ENCODE measurements at places on chromosomes 1 and 21. TPM values are rescaled to one million over a fixed set of nuclear protein-coding genes. Genes with fewer than 3 reads are reported as not detected.

The IFI44L gene
- 2.3 TPM for total RNA-seq

The VWA5B1 gene
- total RNA-seq = not detected

The TIE1 gene
- total RNA-seq = 3.8 TPM

The LCE3B gene
- not detected for total RNA-seq

The WNT2B gene
- 0.18 TPM for total RNA-seq

The FAM151A gene
- total RNA-seq = not detected

The PLA2G2D gene
- not detected for total RNA-seq

The OR2M7 gene
- total RNA-seq = not detected

The GALNT2 gene
- total RNA-seq = 172 TPM

The CLCA2 gene
- total RNA-seq = 0.16 TPM

The DIO1 gene
- not detected for total RNA-seq

The PRDM16 gene
- total RNA-seq = 4.2 TPM

The IL19 gene
- total RNA-seq = not detected

The LIN28A gene
- total RNA-seq = not detected

The FCRL4 gene
- not detected for total RNA-seq

The ASPM gene
- 6.1 TPM for total RNA-seq

The NPHS2 gene
- not detected for total RNA-seq

The POFUT2 gene
- total RNA-seq = 51.5 TPM

The TEDDM1 gene
- not detected for total RNA-seq

The OR6K2 gene
- not detected for total RNA-seq

The A3GALT2 gene
- total RNA-seq = not detected

The TMEM125 gene
- not detected for total RNA-seq

The PPIAL4G gene
- total RNA-seq = not detected

The AK2 gene
- total RNA-seq = 152 TPM

The GOLPH3L gene
- total RNA-seq = 12.8 TPM

The ACOT11 gene
- 0.32 TPM for total RNA-seq

The FAM163A gene
- total RNA-seq = not detected

The OR2L3 gene
- not detected for total RNA-seq

The RGL1 gene
- 23.0 TPM for total RNA-seq

The KCNJ9 gene
- not detected for total RNA-seq

The MPZ gene
- 0.90 TPM for total RNA-seq

The LRRC53 gene
- not detected for total RNA-seq

The MATN1 gene
- total RNA-seq = not detected

The SLC9C2 gene
- 2.7 TPM for total RNA-seq

The PADI2 gene
- total RNA-seq = not detected

The LCA5L gene
- not detected for total RNA-seq

The SLAMF6 gene
- total RNA-seq = not detected

The BCL10 gene
- 23.1 TPM for total RNA-seq

The IRF6 gene
- total RNA-seq = 0.32 TPM

The REN gene
- total RNA-seq = not detected

The CYP4A22 gene
- not detected for total RNA-seq

The ADAMTS5 gene
- 1.1 TPM for total RNA-seq

The PLPP3 gene
- total RNA-seq = 167 TPM

The SMG5 gene
- total RNA-seq = 39.7 TPM

The CR2 gene
- not detected for total RNA-seq

The GBP7 gene
- not detected for total RNA-seq

The BSND gene
- not detected for total RNA-seq

The SPRR2F gene
- not detected for total RNA-seq

The CFHR3 gene
- not detected for total RNA-seq

The C8B gene
- total RNA-seq = not detected

The S100A13 gene
- total RNA-seq = 173 TPM

The PKP1 gene
- total RNA-seq = 0.18 TPM

The IGFN1 gene
- total RNA-seq = 0.18 TPM

The PRDX6 gene
- total RNA-seq = 300 TPM

The MR1 gene
- total RNA-seq = 11.0 TPM

The CR1L gene
- total RNA-seq = not detected

The ARMH1 gene
- not detected for total RNA-seq

The INSRR gene
- total RNA-seq = not detected
